ENCODE measurements at places on chromosomes 3 and 15.
A peak's percentile ranks its signal among the peaks of the same experiment; 100 is the strongest.

DNA sequence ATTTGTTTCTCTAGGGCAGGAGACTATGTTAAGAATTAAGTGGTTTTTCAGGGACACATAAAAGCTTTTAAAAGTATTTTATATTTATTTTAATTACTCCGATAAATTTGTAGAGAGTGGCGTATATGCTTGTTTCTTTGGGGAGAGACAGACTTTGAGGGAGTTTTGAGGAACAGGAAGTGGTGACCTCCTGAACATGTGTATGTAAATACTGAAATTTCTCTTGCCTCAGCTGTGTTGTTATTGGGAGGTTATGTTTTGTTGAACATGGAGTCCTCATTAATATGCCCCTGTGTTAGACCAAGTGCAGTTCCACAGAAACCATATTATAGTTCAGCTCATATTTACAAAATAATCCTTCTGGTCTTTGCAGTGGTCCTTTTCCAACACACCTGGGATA lies 41.8 kb upstream of the UTS2B start:
- no peak for DNase-seq

GRCh38 chr3:111782447-111782782 lies 76.7 kb upstream of the PHLDB2 start:
- DNase-seq = no peak

- DNase-seq = no peak
These were observed 96.7 kb downstream of the TP63 start for GRCh38 chr3:189727898-189728297.

- DNase-seq = no peak
These were observed 790 bp downstream of the DAZL start for GRCh38 chr3:16604433-16604832.

DNA sequence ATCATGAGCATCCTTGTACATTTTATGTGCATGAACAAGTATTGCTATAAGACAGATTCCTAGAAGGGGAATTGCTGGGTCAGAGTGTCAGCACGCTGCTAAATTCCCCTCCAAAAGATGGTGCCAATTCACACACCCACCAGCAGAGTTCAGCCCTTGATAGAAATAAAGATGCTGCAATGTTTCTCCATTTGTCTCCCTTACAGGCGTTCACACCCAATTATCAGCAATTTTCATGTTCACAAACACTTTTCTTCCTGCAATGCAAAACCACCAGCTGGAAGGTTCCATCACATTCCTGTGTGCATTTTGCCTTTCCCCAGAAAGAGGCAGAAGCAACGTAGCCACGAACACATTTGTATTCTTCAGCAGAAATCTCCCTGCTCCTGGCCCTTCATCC lies 3.3 kb upstream of the TAMM41 start:
- DNase-seq = no peak

GRCh38 chr3:108475220-108475782 lies 35.1 kb downstream of the MYH15 start:
- DNase-seq = no peak

DNA sequence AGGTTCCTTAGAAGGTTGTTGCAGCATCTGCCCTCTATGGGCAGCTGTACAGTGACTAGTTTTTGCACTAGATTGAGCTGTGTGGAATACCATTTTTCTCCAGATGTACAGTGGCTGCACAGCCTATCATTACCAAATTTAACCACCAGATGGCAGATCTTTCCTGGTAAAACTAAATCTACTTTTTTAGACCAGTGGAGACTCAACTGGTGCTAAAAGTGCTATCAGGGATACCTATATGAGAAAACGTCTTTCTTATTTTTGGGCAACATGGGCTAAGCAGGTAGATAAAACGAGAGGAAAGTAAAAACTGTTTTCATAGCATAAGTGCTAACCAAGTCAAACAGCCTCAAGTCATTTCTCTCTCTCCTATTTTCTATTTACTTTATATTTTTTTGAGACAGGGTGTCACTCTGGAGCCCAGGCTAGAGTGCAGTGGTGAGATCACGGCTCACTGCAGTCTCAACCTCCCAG lies 21.2 kb downstream of the IGSF10 start:
- DNase-seq = peak; percentile 13

- DNase-seq = no peak
These were observed 35.3 kb downstream of the CEP152 start for GRCh38 chr15:48775546-48775945.

DNA sequence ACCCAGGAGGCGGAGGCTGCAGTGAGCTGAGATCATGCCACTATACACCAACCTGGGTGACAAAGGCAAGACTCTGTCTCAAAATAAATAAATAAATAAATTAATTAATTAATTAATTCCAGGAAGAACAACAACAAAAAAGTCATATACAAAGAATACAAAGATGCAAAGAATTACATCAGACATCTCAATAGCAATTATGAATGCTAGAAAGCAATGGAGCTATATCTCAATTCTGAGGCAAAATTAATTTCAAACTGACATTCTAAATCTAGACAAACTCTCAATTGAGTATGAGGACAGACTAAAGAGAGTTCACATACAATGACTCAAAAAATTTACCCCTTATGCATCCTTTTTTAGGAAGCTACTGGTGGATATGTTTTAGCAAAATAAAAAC lies 69.6 kb upstream of the CTNNB1 start:
- DNase-seq = no peak

DNA sequence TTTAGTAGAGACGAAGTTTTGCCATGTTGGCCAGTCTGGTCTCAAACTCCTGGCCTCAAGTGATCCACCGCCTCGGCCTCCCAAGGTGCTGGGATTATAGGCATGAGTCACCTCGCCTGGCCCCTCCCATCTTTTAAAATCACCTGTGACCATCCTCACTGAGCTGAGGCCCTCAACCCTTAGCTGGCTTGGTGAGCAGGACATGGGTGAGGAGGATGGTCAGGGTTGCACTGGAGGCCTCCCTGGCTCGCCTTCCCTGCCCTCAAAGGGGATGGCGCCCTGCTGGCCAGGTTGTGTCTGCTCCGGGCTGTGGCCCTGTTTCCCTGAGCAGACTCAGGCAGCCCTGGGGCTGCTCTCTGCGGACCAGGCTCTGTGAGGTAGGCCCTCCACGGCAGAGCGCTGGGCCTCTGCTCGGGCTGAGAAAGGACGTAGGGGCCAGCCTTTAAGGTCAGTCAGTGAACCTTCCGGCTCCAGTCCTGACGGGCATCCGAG lies 33.7 kb downstream of the SYNM start:
- no peak for DNase-seq

GRCh38 chr15:95429345-95429744 lies 901.2 kb upstream of the NR2F2 start:
- DNase-seq = no peak

- no peak for DNase-seq
These were observed 713.3 kb upstream of the EPHA6 start for GRCh38 chr3:96101006-96101560.

DNA sequence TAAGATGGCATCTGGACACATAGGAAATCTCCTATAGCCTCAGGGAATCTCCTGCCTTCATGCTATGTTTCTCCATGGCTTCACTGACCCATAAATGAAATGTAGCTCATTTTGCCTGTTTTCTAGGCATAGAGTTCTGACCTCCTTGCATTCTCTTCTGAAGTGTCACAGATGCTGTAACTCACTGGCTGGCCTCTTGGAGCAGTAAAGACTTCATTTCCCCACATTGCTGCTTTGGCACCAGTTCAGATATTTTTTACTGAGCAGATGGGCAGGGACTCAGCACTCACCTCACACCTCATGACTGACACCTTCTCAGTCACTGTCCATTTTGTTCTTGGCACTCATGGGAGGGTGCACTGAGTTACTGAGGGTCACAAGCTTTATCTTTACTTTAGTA lies 286.7 kb upstream of the TGFBR2 start:
- no peak for DNase-seq

GRCh38 chr3:136263251-136263650 lies 13.1 kb downstream of the PCCB start:
- DNase-seq = no peak

- DNase-seq = no peak
These were observed 950.1 kb downstream of the FHIT start for GRCh38 chr3:60301142-60301541.

GRCh38 chr3:153337369-153337768 lies 175.3 kb downstream of the RAP2B start:
- no peak for DNase-seq

DNA sequence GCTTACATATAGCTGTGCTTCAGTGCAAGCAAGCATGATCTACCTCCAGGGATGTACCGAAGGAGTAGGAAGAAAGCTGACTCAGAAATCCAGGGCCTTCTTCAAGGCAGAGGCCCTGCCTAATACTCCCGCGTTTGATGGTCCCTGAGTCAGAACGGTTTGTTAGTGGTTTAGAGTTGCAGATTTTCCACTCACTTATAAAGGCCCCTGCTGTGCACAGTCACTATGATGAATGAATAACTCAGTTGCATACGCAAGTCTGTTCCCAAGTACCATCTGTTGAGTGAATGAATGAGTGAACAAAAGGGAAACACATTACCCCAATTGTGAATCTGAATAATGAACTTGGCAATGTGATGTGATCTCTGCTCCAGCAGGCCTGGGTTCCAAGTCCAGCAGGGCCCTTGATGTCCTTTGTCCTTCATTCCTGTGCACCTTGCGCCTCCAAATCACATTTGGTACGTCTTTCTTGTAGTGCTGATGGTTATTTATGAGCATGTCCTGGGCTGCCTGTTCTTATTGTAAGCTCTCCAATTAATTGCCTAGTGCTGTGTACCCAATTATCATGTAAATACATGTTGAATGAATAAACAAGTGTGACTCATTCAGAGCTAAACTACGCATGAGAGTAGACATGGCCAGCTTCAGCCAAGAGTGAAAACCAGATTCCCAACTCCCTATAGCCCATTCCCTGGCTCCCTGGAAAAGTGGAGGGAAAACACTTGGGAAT lies 85.3 kb upstream of the LIMD1 start:
- peak; percentile 78 for DNase-seq

DNA sequence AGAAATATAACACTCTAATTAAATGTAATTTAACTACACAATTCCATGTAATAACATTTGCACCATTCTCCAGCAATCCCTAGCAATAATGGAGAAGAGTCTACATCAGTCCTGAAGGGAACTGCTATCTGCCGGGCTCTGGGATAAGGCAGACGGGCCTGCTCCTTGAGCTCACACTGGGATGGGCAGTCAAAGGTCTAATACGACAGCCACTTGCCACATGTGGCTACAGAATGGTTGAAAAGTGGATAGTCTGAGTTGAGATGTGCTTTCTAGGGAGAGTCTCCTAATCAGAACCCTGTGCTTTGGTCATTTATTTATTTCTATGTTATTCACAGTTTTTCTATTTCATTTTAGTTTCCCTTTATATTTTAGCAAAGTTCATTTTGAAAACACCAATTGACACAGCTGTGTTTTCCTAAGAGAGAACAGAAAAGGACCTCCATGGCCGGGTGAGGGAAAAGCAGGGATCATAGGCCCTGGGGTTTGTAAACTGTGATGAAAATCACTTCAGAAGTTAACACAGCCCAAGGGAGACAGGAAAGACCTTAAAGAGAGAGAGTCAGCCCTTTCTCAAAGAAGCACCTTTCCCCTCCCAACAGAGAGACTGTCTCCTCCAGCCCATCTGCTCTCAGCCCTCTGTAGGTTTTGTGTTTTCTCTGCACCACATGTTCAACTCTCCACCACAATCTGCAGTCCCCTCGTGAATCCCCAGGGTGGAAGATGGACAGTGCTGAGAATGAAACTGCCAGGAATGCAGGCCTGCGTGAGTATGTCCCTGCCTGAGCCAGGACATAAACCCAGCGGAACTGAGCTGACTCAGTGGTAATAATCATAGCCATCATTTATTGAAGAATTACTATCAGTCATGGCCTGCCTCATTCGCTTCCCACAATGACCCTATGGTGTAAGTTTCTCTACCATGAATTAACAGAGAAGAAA lies 11.6 kb downstream of the FSIP1 start:
- peak; percentile 79 for DNase-seq

GRCh38 chr15:33638453-33638852 lies 327.7 kb downstream of the RYR3 start:
- no peak for DNase-seq

GRCh38 chr15:89335298-89336041 lies 846 bp upstream of the POLG start:
- no peak for DNase-seq

DNA sequence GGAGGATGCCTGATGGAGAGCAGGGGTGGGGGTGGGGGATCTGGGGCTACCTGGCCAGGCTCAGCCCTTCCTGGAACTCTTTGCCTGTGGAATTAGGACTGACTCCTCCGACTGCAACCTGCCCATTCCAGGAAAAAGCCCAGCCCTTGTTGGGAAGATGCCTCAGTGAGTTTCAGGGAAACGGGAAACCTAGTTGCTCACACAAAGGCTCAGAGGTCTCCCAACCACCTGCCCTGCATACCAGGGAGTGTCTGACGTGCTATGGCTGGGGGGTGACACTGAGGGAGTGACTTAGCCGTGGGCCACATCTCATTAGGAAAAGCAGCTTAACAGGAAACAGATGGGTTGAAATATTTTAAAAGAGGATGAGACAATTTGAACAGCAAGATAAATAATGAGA lies 27.9 kb downstream of the CYP8B1 start:
- no peak for DNase-seq

GRCh38 chr15:55281517-55282228 lies 7.9 kb downstream of the RAB27A start:
- DNase-seq = no peak

DNA sequence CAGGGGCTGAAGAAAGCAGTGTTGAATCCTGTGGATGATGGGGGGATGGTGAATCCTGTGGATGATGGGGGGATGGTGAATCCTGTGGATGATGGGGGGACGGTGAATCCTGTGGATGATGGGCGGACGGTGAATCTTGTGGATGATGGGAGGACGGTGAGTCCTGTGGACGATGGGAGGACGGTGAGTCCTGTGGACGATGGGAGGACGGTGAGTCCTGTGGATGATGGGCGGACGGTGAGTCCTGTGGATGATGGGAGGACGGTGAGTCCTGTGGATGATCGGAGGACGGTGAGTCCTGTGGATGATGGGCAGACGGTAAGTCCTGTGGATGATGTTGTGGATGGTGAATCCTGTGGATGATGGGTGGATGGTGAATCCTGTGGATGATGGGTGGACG lies 170.7 kb downstream of the SV2B start:
- DNase-seq = no peak

- DNase-seq = no peak
These were observed 55.2 kb upstream of the ACAN start for GRCh38 chr15:88748081-88748480.

GRCh38 chr3:60855250-60855649 lies 396.0 kb downstream of the FHIT start:
- DNase-seq = no peak

GRCh38 chr15:90586948-90587347 lies 57.2 kb downstream of the CRTC3 start:
- no peak for DNase-seq

- DNase-seq = no peak
These were observed 58.9 kb downstream of the GASK1A start for GRCh38 chr3:43038010-43038409.

- no peak for DNase-seq
These were observed 505.8 kb downstream of the SHQ1 start for GRCh38 chr3:72342450-72342849.

GRCh38 chr15:99925661-99926461 lies 192.6 kb upstream of the LYSMD4 start:
- no peak for DNase-seq

DNA sequence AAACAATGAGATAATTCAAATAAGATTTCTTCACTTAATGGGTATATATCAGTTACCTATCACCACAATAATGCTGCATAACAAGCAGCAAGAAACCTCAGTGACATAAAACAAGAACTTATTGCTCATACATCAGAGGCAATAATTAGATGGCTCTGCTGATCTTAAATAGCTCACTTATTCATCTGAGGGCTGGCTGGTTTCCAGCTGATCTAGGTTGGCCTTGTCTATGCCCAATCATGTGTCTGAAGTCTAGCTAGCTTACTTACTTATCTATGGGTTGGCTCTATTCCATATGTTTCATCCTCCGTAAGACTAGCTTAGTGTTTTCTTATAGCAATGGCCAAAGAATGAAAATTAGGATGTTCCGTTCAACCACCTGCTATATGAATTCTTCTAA lies 109.4 kb upstream of the AGTR1 start:
- no peak for DNase-seq
